Activated CD4-positive, alpha-beta T cell treated with anti-CD3 and anti-CD28 coated beads, Interleukin-2, amount 10 ng/mL, durations not matched to agents 24 days and 14 days (primary cell): ENCODE measurements at places on chromosomes 5 and 9. TPM values are rescaled to one million over a fixed set of nuclear protein-coding genes. Genes with fewer than 3 reads are reported as not detected.

DNA sequence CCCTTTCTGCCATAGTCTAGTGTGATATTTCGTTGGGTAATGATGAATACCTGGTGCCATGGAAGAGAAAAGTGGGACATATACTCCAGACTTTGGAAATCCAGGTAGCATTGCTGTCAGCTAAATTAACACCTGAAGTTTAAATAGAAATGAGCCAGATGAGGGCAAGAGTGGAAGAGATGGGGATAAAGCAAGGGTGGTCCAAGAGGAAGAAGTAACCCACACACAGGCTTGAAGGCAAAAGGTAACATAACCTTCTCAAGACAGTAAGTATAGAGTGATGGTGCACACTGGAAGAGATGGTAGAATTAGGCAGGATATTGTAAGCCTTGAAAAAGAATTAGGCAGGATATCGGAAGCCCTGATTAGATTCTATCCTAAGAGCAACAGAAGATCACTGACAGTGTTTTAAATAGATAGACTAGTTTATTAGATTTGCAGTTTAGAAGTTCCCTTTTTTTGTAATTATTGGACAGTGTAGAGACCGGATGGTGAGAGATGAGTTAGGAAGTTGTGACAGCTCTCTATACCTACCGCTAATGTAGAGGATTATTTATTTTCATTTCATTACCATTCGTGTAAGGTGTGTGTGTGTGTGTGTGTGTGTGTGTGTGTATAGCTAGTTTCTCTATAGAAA, 16.8 kb downstream of the ANXA1 start:
- H3K27ac ChIP-seq: peak overlapping the region; percentile 4
- peaks cover 43% of the 10 kb centered on the region for H3K36me3 ChIP-seq
- H3K4me3 ChIP-seq: no peak overlapping the region
- H3K4me1 ChIP-seq: peaks cover 9% of the 10 kb centered on the region

DNA sequence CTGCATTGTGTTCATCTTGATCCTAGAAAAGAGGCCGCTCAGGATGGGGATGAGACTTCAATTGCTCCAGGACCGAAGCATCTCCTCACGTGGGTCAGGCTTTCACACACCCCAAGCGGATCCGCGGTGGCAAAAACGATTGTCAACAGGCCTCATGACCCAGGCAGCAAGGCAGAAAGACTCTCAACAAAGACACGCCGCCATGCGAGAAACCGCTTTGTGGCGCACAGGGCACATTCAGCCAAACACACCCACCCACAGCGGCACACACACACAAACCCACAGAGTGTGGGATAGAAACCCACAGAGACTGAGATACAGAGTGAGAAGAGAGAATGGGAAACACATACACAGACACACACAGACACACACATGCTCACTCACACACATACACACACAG, 483.4 kb downstream of the SPATA31A7 start:
- no peaks in the 10 kb centered on the region for H3K27me3 ChIP-seq
- DNase-seq: no peak
- no peaks in the 10 kb centered on the region for H3K4me1 ChIP-seq

DNA sequence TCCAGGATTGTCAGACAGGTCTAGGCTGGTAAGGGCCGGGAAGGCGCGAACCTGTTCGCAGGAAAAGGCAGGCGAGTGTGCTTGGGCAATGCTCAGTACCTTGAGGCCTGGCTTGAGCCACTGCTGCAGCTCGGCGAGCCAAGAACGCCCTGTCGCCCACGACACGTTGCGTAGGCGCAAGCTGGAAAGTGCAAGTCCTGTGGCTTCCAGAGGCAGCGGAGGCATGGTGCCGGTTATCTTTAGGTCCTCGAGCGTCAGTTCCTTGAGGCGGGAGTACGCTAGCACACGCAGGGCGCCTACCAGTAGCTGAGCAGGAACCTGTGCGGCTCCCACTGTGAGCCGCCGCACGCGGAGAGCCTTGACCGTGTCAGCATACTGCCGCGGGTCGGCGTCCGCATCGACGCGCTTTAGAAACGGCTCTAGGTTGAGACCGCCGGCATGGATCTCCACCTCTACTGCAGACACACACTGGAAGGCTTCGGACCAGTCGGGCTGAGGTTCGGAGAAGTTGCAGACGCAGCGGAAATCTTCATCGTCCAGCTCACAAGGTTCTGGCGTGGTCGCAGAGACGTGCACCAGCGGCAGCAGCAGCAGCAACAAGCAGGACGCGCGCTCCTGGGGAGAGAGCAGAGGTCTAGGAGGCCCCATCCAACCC, 482 bp downstream of the CD14 start:
- H3K36me3 ChIP-seq: no peaks in the 10 kb centered on the region
- peaks cover 23% of the 10 kb centered on the region for H3K4me1 ChIP-seq
- H3K27me3 ChIP-seq: peaks cover 18% of the 10 kb centered on the region

DNA sequence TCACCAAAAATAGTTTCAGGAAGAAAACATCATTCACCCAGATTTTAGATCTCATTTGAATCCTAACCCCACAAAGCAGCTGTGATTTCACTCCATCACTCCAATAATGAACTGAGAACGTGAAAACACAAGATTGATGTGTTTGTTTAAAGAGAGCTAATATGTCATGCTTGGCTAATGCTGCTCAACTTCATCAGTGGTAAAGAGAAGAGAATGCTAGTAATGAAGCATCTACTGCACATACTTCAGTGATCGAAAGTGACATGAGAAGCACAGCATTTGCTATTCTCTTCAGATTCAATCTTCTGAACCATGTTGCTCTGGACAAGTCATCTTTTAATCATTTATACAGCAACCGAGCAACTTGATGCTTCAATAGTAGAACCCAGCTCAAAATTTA, 874.7 kb downstream of the EFNA5 start:
- H3K4me3 ChIP-seq: no peak overlapping the region
- H3K27me3 ChIP-seq: no peaks in the 10 kb centered on the region
- no peaks in the 10 kb centered on the region for H3K36me3 ChIP-seq
- no peak overlapping the region for H3K27ac ChIP-seq
- no peaks in the 10 kb centered on the region for H3K4me1 ChIP-seq

DNA sequence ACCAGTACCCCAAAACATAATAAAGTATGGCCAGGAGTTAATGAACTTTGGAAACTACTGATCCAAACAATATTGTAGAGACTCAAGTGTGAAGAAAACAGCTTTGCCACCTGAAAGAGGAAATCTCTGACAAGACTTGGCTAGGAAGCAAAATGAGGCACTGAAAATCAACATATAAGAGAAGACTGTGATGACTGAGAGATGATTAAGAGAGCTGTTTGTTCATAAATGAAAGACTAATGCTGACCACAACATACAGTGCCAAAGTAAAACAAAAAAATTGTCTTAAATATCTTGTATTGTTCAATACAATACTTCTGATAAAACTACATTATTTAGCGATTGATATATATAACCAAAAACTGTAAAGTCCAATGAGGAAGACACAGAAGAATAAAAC, 7.2 kb downstream of the RC3H2 start:
- no peak for DNase-seq
- H3K36me3 ChIP-seq: peaks cover 15% of the 10 kb centered on the region
- no peaks in the 10 kb centered on the region for H3K27me3 ChIP-seq
- no peak overlapping the region for H3K4me3 ChIP-seq

- no peak for DNase-seq
- H3K27ac ChIP-seq: no peak overlapping the region
- no peak overlapping the region for H3K4me3 ChIP-seq
- no peaks in the 10 kb centered on the region for H3K36me3 ChIP-seq
- H3K27me3 ChIP-seq: no peaks in the 10 kb centered on the region
These were observed 69.2 kb upstream of the PPP1R26 start for GRCh38 chr9:135410421-135410820.

DNA sequence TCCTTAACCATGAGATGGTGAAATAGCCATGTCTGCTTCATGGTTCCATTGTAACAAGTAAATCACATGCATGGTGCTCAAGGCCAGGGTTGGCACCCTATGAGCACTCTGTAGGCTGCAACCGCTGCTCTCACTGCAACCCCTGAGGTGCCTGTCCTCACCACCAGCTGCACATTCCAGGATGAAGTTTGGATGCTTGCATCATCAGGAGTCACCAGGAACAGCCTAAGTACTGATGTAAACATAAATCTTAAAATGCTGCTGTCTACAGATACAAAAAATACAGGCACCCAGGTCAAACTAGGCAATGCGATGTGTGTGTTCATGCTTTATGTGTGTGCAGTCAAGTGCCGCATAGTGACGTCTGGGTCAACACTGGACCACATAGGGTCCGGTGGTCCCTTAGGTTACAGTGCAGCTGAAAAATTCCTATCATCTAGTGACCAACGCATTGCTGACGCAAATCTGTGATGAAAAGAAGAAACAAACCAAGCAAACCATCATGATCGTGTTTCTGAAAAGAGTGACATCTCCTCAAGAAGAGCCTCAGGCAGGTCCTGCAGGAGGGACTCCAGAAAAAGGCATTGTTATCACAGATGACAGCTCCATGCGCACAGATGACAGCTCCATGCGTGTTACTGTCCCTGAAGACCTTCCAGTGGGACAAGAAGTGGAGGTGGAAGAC, 234.8 kb downstream of the AUH start:
- no peak overlapping the region for H3K27ac ChIP-seq
- peaks cover 35% of the 10 kb centered on the region for H3K4me1 ChIP-seq
- DNase-seq: no peak

DNA sequence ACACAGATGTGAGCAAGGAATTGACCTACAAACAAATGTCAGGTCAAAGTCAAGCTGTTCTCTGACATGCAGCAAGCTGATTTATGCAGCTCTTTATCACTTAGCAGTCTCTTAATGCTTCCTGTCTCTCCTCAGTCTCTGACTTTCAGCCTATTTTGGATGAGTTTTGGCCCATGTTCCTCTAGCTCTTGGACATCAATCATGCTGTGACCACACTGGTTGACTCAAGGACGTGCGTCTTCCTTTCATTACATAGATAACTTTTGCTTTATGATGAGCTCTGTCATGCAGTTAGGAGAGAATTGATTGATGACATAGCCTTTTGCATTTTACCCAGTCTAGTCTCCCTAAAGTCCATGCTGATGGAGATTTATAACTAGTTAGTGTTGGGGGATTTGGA, 9.4 kb upstream of the REEP5 start:
- H3K27me3 ChIP-seq: no peaks in the 10 kb centered on the region
- no peak for DNase-seq
- no peak overlapping the region for H3K27ac ChIP-seq
- peaks cover 43% of the 10 kb centered on the region for H3K4me1 ChIP-seq
- H3K36me3 ChIP-seq: no peaks in the 10 kb centered on the region
- no peak overlapping the region for H3K4me3 ChIP-seq

DNA sequence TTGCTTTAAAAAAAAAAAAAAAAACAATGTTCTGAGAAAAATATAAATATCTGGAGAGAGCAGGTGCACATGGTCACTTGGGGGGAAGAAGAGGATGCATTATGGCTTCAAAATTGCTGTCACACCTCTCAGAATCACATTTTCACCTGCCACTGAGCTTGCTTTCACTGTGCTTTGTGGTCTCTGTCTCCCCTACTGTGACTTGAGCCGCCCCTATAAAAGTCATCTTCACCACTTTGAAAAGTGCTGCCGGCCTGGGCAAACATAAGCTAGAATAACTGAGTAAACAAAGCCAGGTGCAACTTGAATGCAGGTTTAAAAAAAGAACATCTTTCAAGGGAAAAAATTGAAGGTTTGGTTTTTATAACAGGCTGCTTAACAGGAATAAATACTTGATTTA, 368.1 kb upstream of the GRIA1 start:
- no peaks in the 10 kb centered on the region for H3K4me1 ChIP-seq
- DNase-seq: no peak
- no peak overlapping the region for H3K4me3 ChIP-seq

GRCh38 chr5:38039091-38039490, 199.2 kb upstream of the GDNF start:
- no peaks in the 10 kb centered on the region for H3K36me3 ChIP-seq
- H3K27ac ChIP-seq: no peak overlapping the region
- no peaks in the 10 kb centered on the region for H3K4me1 ChIP-seq
- H3K27me3 ChIP-seq: no peaks in the 10 kb centered on the region

DNA sequence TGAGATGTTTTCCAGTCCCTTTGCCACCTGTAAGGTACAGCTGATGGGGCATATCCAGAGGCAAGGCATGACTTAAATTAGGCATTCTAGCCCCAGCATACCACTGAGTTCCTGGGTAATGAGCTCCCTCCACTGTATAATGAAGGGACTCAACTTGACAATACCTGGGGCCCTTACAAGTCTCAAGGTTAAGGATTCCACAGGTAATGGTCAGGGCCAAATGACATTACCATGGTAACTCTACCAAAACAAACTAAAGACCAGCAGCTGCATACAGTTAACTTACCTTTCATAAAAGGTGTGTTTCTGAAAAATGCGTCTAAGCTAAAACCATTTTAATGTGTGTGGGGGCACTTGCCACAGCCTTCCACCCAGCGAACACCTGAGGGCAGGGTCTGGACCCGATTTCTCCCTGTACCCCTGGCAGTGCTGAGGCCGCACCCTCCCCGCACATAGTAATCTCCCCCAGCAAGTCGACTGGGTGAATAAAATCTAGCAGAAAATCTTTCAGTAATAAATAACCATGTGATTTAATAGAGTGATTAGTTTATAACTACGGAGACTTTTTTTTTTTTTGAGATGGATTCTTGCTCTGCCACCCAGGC, 24.2 kb downstream of the CCDC69 start:
- H3K36me3 ChIP-seq: peaks cover 52% of the 10 kb centered on the region
- H3K4me1 ChIP-seq: peaks cover 41% of the 10 kb centered on the region
- no peaks in the 10 kb centered on the region for H3K27me3 ChIP-seq
- no peak for DNase-seq

GRCh38 chr5:135557076-135557838, 21.5 kb upstream of the NEUROG1 start:
- no peaks in the 10 kb centered on the region for H3K36me3 ChIP-seq
- H3K4me3 ChIP-seq: no peak overlapping the region
- H3K4me1 ChIP-seq: peaks cover 5% of the 10 kb centered on the region
- DNase-seq: no peak
- peaks cover 35% of the 10 kb centered on the region for H3K27me3 ChIP-seq

GRCh38 chr5:122327110-122327509, 15.1 kb downstream of the SNCAIP start:
- H3K4me1 ChIP-seq: no peaks in the 10 kb centered on the region
- H3K36me3 ChIP-seq: no peaks in the 10 kb centered on the region
- H3K4me3 ChIP-seq: no peak overlapping the region

DNA sequence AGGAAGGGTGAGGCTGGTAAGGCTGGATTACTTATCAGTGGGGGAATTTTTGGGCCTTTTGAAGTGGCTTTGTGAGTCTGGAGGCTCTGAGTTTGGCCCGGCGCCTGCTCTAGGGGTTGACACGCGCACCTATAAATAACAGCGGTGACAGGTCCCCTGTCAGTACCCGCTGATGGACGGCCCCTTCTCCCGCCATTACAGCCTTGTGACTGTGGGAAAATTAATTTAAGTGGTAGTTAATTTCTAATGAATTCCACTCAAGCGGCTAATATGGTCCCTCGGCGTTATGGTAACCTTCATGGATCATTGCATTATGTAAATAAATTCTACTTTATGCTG, 16.5 kb downstream of the MRPL36 start:
- no peaks in the 10 kb centered on the region for H3K36me3 ChIP-seq
- no peak overlapping the region for H3K4me3 ChIP-seq
- no peak for DNase-seq
- no peak overlapping the region for H3K27ac ChIP-seq

The DRD1 gene
- total RNA-seq: 0.07 TPM in 1 of 2 replicates, not detected in the other

The EXD3 gene
- 4.4 and 5.2 TPM in 2 replicates for total RNA-seq

The OTP gene
- not detected in 2 replicates for total RNA-seq

The TNFSF15 gene
- 1.4 and 1.5 TPM in 2 replicates for total RNA-seq

The TMEM267 gene
- 20.0 and 24.0 TPM in 2 replicates for total RNA-seq

The GFPT2 gene
- 0.42 TPM in 1 of 2 replicates, not detected in the other for total RNA-seq

The SHOC1 gene
- not detected in 2 replicates for total RNA-seq

The NUP155 gene
- total RNA-seq: 85.1 and 86.2 TPM in 2 replicates

The DUSP1 gene
- total RNA-seq: 10.2 and 10.6 TPM in 2 replicates
